HEK293T (cell line): ENCODE measurements at places on chromosomes 11 and 22.

DNA sequence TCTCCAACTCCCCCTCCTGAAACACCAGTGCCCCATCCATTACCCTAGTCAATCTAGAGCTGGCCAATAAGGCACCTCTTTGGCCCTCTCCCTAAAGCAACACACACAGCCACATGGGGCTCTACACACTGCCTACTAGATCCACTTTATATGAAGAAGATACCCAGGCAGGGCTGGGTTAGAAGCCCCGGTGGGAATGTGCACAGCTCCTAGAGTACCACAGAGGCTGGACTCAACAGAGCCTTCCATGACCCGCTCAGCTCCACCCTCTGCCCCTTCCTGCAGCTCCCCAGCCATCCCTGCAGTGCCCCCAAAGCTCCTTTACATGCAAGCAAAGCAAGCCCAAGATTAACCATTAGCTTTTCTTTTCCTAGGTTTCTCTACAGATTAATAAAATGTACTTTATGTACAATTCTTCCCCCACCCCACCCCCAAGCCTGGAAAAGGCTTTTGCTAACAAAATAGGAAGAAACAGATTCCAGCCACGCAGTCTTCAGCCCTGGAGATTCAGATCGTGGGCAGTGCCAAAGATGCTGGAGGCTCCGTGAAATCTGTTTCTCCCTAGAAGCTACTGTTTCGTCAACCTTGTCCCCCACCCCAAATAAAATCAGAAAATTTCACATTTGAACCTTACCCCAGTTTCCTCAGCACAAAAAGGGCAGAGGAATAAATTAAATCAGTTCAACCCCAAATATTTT is 51.8 kb downstream of the IGSF9B start:
- no peak for DNase-seq

GRCh38 chr11:34928960-34929680 is 12.7 kb downstream of the PDHX start:
- DNase-seq = no peak

DNA sequence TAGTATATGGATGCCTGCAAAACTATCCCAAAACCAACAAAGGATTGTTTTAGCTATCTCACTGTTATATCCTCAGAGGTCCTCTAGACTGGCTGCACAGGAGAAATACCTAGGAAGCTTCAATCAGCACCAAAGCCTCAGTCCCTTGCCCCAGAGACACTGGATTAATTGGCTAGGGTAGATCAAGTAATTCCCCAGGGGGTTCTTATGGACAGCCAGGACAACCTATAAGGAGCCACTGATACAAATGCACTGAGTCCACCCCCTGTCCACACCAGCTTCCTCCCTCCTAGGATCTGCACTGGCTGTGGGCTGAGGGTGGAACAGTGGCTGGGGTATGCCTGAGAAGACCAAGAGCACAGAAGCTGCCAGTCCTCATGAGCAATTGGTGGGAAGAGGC is 16.3 kb downstream of the ADORA2A start:
- DNase-seq = no peak

GRCh38 chr22:27624042-27624441 is 177.5 kb downstream of the MN1 start:
- no peak for DNase-seq

DNA sequence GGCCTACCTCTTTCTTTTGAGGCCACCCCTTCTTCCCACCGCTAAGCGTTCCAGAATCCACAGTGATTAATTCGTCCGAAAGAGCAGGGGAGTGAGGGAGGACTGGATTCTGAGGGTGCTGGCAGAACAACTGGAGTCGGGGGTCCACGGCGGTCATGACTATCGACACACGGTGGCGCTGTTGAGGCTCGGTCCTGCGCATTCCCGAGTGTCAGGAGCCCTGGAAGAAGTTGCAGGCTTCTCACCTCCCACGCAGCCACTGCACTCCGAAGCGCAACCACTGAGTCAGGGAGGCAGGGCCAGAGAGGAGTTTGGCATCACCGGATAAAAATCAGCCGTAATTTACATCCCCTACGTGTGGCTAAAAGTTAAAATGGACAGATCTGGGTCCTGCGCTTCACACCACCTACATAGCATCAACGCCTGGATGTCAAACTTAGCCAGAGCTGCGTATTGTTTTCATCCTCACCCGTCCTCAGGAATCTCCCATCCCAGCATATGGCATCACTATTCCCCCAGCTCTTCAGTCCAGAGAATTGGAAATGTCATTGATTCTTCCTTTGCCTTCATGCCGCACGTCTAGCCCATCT is 10.7 kb upstream of the CTSF start:
- peak; percentile 87 for DNase-seq

- DNase-seq = no peak
These were observed 32.1 kb downstream of the UQCR10 start for GRCh38 chr22:29799217-29799680.

GRCh38 chr22:25395915-25396314 is 168.6 kb upstream of the GRK3 start:
- no peak for DNase-seq

DNA sequence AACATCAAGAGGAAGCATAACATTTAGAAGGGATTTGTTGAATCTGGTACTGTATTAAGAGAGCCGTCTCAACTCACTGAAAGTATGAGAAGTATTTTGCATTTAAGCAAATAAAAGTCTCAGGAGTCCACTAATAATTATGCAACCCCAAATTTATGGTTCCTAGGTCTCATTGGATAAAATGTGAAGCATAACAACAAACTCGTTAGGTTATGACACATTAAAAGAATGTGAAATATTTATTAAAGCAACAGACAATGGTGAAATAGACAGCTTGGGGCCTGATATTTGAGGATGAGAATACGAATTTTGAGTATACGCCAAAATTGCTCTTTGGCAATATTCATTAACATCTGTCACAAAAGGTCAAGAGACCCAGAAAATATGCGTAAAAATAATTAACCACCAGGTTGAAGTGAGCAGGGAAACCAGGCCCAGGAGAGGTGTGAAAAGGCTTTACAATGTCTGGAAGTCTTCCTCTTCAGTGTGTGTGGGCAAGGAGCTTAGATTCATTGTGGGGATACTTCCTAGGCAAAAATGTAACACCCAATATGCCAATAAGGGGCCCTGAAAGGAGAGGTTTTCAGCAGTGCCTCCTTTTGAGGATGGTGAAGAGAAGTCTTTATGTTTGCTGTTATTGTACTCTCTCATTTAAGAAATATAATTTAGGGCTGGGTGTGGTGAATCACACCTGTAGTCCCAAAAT is 89.2 kb downstream of the FDX1 start:
- DNase-seq = no peak

GRCh38 chr11:35363246-35363801 is 56.0 kb downstream of the SLC1A2 start:
- DNase-seq = no peak

GRCh38 chr22:46545086-46545792 is 7.8 kb upstream of the CELSR1 start:
- DNase-seq = no peak

GRCh38 chr11:129141748-129142523 is 50.2 kb downstream of the ARHGAP32 start:
- DNase-seq = no peak

- DNase-seq = no peak
These were observed 11.1 kb downstream of the CCND1 start for GRCh38 chr11:69651834-69652620.

DNA sequence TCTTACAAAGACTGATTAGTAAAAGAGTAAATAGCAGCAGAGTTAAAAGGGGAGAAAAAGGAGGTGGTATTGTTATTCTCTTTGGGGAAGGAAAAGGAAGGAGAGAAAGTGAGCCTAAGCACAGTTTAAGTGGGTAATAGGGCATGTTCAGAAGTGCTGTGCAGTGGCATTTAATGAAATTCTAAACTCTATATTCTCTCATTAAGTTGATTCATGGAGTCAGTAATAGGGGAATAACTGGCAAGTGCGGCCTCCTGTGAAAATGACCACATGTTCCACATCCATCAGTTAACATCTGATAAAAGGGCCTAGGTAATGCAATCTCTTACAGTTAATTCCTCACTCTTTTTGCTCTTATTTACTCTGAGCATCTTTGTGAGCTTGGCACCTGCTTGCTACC is 516.7 kb downstream of the JRKL start:
- DNase-seq = no peak

DNA sequence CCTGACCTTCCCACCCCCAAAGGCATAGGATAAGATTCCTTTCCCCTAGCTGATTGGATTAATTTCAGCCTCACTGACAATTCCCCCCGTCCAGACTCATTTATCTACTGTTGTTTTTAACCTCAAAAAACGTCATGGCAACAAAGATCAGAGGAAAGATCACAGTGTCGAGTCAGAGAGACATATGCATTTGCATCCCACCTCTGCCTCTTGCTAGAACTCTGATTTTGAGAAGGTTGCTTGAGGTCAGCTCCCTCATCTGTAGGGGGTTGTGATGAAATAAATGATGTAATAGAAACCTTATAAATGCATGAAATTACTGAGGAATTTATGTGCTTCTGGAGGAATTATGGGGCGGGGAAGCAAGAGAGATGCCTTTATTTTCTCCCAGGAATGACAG is 53.3 kb upstream of the SYN3 start:
- DNase-seq = no peak

- DNase-seq = no peak
These were observed 182.8 kb downstream of the WNT11 start for GRCh38 chr11:76023236-76024068.

DNA sequence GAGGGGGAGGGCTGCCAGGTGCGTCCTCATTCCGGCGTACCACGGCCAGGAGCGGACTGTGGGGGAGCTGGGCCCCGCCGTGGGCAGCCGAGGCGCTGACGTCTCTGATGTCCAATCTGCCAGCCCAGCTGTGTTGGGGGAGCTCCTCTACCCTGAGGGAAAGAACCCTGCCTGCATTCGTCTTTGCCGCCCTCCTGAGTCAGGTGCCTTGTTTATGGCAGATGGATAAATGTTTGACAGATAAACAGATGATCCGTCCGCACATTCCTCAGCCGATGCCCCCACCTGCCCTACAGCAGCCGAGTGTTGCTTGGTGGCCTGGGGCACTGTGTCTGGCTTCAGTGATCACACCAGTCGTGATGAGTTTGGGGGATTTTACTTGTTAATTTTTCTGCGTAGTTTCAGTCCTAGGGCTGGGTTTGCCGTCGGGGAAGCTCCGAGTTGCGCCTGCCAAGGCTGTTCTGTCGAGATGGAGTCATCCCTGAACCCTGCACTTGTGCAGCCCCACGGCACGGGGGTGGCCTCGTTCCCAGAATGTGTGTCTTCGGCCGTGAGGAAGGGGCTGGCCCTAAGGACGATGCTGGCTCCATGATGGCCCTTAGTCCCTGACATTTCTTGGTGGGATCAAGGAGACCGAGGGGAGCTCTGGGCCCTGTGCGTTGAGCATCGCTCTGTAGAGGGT is 1083.9 kb downstream of the BRD1 start:
- no peak for DNase-seq

DNA sequence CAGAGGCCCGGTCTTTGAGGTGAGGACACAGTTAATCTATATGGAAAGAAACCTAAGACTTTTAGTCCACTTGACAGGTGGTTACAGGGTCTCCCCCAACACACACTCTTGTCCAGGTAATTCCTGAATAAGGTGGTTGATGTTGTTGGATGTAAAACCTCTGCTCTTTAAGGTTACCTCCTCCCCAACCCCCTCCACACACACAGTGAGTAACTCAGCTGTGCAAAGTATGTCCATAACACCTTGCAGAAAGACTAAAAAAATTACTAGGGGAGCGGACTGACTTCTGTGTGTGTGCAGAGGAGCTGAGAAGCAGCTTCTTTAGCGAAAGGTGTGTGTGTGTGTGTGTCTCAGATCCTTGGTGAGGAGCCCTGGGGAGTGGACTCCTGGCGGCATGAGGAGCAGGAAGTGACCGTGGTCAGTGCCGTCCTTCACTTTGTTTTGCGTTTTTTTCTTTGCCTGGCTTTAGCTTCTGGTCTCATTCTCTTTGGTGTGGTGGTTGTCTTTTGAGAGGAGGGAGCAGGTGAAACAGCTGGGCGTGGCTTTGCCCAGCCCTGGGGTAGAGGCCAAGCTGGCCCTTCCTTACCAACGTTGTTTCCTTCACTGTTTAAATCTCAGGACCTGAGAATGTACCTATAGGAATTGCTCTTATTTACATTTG is 1.7 kb downstream of the ZBED4 start:
- DNase-seq = no peak

DNA sequence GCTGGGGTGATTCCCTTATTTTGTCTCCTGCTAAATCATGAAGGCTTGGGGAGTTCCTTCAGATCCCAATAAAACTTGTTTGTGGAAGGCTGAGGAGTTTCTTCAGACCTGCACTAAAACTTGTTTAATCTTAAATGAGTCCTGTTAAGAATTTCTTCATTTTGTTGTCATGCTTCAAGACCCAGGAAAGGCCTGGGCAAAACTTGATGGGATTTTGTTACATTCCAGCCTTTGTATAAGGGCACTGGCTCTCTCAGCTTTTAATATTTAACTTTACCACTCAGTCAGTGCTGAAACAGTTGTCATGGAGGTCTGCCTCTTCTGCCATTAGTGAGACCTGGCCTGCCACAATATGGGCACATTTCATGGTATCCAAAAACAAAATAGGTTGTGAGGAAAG is 699.0 kb downstream of the ETS1 start:
- no peak for DNase-seq

- DNase-seq = no peak
These were observed 29.5 kb downstream of the TMEM123 start for GRCh38 chr11:102422817-102423712.

- no peak for DNase-seq
These were observed 402.3 kb upstream of the NARS2 start for GRCh38 chr11:78977009-78977408.

DNA sequence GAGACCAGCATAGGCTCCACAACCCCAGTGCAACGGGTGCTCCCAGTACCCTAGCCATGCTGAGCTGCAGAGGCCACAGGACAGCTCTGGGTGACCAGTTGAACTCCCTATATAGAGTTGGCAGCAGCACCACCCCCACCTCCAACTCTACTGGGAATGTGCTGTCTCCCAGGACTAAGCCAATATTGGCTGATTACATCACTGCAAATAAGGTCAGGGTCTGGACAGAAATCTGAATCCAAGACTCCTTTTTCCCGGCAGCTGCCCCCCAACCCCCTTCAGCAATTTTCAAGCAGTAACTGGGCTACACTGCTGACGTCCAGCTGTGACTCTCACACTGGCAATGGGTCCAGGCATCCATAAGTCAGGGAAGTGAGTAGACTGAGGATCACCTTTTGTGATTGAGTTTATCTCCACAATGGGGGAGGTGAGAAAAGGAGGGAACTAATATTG is at the start of gene HPX:
Gene HPX (minus strand): TSS at position 82 of the 453 bp plus-strand sequence. CDS start 24 bp downstream, at position 58.
- DNase-seq = no peak

DNA sequence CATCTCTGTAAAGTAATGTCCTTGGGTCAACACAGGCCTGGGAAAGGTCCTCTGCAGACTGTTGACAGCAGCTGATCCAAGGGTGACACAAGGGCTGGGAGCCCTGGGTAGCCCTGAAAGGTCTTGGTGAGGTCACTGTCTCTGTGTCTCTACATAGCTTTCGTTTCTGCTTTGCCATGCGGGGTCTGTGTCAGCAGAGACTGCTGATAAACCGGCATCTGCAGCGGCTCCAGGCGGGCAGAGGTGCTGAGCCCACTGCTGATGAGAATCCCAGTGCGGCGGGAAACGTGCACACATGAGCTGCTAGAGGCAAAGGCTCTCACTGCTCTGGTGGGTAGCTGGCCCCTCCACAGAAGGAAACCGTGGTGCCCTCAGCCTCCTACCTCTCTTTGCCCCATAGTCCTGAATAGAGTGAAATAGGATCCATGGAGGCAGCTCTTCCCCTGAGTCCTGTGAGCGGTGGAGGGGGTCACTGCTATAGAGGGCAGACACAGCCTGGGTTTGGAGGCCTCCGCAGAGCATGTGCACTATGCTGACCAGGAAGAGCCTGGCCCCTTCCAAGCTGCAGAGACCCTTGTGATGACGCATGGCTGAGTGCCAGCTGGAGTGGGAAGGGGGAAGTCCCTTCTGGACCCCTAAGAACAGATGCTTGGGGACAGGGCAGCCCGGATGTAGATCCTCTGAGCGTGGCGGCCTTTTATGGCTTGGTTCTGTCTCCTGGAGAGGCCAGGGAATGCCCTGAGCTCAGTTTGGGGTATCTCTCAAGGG is 17.8 kb upstream of the ST3GAL4 start:
- no peak for DNase-seq
